ENCODE measurements at places on chromosomes 5 and 9. TPM values are rescaled to one million over a fixed set of nuclear protein-coding genes. Genes with fewer than 3 reads are reported as not detected.

ZBED3 gene
- polyA plus RNA-seq: 32.4 TPM

SPAAR gene
- 3.3 TPM for polyA plus RNA-seq

TRMT10B gene
- polyA plus RNA-seq: 27.5 TPM

OR1B1 gene
- not detected for polyA plus RNA-seq

SPEF2 gene
- polyA plus RNA-seq: 51.5 TPM

GRCh38 chr9:88544245-88544644 lies 9.3 kb downstream of the NXNL2 start:
- DNase-seq: no peak

GRCh38 chr5:123350742-123351141 lies 72.5 kb downstream of the CEP120 start:
- no peak for DNase-seq

DNA sequence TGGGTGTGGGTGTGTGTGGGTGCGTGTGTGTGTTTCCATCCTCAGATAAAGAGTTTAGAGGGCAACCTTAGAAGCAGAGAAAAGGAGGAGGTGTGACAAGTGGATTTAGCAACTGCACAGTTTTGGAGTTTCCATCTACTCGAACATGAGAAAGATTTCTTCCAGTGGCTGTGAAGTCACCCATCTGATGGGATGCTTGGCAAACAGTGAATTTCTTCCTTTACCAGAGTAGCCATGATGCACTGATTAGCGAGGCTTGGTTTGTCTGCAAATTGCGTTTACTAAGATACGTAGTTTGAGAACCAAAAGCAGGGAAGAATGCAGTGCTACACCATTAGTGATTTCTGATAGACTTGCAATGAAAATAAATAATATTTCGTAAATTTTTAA lies 791 bp upstream of the STARD4 start:
- peak; percentile 41 for DNase-seq

- DNase-seq: no peak
These were observed 7.0 kb upstream of the UGT3A2 start for GRCh38 chr5:36073595-36074216.

- no peak for DNase-seq
These were observed 20.9 kb downstream of the C9orf57 start for GRCh38 chr9:72039532-72039931.

GRCh38 chr9:95317893-95318211 lies 343 bp upstream of the FANCC start:
- DNase-seq: no peak

DNA sequence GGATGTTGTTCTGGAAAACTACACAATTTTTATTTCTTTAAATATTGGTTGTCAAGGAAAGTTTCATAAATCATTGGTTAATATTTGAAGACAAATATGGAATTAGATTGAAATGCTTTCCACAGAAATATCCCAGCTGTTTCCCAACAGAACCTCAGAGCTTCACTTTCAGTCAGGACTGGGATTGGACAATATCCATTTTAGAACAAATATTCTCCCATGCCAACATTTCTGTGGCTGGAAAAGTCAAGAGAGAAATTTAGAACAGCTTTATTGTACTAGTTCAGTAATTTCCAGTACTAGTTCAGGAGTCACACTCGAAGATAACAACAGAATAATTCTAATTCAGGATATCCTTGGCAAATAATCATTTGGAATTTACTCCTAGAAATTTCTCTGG lies 116.1 kb upstream of the TUT7 start:
- peak; percentile 23 for DNase-seq

DNA sequence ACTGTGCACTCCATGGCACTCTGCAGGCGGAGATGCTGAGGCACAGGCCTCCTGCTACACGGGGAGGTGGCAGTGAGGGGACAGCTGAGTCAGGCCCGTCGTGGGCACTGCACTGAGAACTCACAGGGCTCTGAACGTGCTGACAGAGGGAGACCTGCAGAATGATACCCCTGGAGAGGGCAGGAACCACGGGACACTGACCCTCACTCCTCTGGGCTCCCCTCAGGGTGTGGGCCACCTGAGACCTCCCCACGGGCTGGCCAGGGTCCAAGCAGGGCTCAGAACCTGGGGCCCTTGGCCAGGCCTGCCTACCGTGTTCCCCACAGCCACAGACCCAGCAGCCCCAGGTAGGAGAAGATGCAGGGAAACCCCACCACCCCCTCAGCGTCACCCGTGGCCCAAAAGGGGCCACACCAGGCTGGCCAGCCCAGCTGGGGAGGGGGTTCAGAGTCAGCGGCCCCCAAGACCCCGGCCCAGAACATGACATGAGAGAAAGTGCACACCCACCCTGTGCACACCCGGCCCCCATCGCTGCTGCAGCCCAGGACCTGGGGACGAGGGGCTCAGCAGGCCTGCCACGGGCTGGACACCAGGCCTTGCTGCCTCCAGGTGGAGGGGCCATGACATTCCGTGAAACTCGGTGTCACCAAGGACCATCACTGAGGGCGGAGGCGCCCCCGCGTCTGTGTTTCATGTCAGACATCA lies 30.9 kb downstream of the GLT6D1 start:
- DNase-seq: no peak

DNA sequence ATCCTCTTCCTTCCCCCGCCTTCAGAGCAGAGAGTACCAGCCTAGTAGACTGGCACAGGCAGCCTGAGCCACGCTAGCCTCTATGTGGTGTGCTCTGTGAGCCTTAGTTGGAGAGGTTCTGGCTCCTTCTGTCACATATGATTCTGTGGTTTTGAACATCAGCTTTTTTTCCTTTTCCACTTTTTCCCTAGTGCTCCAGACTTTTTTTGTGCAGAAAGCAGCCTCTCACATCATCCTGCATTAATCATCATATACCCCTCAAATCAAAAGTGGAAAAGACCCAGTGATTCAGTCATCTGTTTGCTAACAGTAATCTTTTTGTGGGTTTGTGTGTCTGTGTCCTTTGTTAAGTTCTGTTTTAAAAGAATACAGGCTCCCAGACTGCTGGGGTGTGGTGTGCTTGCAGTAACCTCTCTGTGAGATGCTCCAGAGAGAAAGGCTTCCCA lies 663.9 kb upstream of the RGMB start:
- DNase-seq: no peak

- DNase-seq: no peak
These were observed 4.1 kb downstream of the ENG start for GRCh38 chr9:127850286-127850830.

- DNase-seq: no peak
These were observed 238.0 kb downstream of the DMAC1 start for GRCh38 chr9:7561527-7562080.

- DNase-seq: no peak
These were observed 1.2 kb downstream of the C9orf72 start for GRCh38 chr9:27572061-27572460.
